Activated CD4-positive, CD25-positive, alpha-beta regulatory T cell (primary cell): ENCODE measurements at places on chromosomes 1 and 21.

DNA sequence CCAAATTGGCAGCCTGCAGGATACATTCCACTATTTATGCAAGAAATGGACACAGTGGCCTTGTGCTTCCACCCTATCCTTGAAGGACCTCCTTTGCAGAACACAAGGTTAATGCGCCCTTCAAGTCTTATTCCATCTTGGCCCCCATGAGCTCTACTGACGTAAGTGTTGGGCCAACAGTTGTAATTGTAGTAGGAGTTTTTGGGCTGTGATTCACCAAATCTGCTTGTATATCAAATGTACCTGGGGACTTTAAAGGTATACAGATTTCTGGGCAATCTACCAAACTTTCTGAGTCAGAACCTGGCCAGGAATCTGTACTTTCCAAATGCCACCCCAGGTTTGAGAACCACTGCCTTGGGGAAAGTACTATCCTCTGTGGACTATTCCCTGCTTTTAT, 100.9 kb upstream of the MARK1 start:
- DNase-seq = no peak

DNA sequence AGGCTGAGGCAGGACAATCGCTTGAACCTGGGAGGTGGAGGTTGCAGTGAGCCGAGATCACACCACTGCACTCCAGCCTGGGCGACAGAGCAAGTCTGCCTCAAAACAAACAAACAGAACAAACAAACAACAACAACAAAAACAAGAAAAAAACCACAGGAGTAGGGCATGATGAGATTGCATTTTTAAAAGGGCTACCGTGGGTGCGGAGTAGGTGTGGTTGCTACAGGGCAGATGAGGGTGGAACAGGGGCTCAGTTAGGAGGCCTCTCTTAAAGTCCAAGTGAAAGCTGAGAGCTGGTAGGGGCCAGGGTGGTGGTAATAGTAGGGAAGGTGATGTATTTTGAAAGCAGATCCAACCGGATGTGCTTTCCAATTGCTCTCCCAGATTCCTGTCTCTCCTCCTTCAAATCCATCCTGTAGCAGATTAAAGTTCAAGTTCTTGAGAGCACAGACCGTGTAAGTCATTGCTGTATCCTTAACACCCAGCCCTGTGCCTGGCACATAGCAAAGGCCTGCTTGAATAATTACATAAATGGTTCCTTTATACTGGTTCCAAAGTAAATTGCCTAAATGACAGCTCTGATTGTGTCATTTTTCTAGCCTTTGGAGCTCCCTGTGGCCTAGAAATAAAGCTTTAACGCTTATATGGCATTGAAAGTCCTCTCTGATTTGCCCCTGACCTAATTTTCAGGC, 4.2 kb upstream of the LINGO4 start:
- DNase-seq = no peak

DNA sequence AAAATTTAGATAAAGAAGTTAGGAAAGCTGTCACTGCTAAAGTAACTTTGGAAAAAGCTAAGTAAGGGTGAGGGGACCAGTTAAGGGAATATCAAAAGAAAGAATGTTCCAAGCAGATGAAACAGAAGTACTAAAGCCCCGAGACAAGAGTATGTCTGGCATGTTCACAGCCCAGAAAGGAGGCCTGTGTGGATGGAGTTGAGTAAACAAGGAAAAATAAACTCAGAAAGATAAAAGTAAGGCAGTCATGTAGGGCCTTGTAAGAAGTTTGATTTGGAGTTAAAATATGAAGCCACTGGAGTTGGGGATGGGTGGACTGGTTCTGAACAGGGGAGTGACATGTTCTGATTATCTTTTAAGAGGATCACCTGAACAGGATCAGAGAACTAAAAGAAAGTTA, 177.9 kb downstream of the CDC42BPA start:
- DNase-seq = no peak

DNA sequence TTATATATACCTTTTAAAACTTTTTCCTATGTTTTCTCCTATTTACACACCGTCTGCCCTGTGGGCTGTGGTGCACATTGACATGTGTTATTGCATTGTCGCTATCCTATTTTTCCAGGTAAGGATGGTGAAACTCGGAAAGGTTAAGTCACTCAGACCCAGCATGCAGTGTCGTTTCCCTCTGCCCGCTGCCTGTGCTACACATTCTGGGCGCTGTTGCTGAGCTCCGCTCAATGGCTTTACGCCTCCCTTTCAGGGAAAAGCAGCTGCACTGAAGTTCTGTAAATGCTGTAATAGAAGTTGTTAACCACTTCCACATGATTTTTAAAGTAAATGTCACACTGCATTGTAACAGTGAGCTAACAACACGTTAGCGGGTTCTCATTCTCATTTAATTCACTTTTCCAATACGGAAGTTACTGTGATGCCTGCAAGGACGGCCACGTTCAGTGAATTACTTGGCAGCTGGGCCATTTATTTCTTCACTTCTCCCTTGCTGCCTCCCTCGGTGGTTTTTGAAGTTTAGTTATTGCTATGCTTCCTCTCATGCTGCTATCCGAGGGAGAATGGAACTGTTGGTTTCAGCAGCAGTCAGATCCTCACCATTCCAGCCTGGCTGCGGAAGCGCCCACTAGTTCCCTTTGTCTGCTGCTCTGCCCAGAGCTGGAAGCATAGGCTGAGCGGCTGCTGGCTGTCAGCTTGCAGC, 288.7 kb downstream of the SPATA17 start:
- no peak for DNase-seq

DNA sequence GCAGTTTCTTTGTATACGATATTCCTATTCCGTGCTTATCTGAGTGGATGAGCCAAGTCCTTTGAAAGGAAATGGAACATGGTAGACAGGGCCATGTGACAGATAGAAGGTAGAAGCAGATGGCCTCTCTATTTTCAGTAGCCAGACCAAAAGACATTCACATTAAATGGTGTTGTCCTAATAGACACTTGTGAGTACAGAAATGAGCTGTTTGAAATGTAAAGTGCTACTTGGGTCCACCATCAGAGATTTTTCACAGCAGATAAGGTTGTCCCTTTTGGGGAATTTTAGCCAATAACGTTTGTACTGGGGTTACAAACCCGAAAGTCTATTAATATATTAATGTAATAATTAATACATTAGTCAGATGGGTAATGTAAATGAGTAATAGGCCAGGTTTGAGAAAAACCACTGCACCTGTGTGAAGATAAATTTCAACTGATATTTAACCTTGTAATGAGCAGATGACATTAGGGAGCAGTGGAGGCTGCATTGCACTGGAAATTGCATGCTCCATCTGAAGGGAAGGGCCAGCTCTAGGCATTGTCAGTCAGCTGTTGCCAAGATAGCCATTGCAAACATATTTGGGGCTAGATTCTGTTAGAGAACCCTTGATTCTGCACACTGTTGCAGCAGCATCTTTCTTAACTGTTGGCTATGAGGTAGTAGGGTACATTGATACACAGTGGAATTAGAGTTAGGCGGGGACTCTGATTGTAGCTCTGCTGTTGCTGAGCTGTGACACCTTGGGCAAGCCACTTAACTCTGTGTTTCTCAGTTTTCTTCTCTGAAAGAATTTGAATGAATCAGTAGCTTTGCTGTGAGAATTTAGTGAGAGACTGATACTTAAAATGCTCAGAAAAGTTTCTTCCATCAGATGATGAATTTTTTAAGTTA, 43.8 kb downstream of the FGGY start:
- DNase-seq = no peak

DNA sequence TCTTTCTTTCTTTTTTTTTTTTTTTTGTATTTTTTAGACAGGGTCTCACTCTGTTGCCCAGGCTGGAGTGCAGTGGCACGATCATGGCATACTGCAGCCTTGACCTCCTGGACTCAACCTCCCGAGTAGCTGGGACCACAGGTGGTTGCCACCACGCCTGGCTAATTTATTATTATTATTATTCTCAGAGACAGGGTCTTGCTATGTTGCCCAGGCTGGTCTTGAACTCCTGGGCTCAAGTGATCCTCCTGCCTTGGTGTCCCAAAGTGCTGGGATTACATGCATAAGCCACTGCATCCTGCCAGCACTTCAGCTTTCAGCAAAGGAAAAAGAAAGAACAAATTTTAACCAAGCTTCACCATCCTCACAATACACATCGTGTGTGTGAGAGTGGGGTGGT, 97.9 kb upstream of the SERBP1 start:
- no peak for DNase-seq
